Progenitor cell of endocrine pancreas (in vitro differentiated cells): ENCODE measurements at places on chromosomes 7 and 10.

DNA sequence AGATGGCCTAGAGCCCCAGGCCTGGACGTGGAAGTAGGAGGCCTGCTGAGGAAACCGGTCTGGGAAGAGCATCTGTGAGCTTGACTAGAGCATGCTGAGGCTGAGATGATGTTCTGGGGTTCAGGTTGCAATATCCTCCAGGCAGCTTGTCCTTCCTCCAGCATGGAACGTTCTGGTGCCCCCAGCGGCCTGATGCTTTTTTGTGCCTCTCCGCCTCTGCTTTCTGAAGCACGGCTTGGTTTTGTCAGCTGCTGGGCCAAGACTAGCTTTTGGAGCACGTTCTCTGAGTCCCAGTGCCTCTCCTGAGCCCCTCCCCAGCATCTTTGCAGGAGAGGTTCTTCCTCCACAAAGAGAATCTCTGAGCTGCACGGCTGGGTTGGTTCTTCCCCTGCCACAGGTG lies 682.0 kb upstream of the FOXK1 start:
- DNase-seq: no peak

DNA sequence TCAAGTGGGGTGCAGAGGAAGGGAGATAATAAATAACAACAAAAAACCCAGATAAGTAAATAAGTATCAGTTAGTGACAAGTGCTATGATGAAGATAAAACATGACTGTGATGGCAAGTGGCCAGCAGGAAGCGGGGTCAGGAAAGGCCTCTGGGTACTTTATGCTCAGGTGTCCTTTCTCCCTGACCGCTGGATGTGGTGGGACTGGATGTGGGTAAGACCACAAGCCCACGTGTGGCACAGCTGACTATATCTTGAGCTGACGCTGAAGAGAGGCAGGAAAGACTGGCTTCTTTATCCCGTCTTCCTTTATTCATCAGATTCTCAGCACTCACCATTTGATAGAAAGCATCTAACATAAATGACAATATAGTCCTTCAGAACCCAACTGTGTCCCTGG lies 87.8 kb downstream of the CREB5 start:
- DNase-seq: no peak

DNA sequence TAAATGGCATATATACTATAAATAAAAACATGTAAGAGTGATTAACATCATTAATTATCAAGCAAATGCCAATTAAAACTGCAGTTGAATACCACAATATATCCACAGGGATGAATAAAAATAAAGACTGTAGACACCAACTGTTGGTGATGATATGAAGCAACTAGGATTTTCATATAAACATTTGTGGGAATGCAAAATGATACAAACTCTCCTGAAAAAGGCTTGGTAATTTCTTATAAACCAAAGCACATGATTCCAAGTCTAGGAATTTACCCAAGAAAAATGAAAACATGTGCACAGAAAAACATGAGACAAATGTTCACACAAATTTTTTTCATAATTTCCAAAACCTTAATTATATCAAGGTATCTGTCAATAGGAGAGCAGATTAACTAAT lies 448.1 kb downstream of the ETV1 start:
- no peak for DNase-seq

GRCh38 chr10:67763499-67764011 lies 67.6 kb upstream of the CTNNA3 start:
- peak; percentile 57 for DNase-seq

DNA sequence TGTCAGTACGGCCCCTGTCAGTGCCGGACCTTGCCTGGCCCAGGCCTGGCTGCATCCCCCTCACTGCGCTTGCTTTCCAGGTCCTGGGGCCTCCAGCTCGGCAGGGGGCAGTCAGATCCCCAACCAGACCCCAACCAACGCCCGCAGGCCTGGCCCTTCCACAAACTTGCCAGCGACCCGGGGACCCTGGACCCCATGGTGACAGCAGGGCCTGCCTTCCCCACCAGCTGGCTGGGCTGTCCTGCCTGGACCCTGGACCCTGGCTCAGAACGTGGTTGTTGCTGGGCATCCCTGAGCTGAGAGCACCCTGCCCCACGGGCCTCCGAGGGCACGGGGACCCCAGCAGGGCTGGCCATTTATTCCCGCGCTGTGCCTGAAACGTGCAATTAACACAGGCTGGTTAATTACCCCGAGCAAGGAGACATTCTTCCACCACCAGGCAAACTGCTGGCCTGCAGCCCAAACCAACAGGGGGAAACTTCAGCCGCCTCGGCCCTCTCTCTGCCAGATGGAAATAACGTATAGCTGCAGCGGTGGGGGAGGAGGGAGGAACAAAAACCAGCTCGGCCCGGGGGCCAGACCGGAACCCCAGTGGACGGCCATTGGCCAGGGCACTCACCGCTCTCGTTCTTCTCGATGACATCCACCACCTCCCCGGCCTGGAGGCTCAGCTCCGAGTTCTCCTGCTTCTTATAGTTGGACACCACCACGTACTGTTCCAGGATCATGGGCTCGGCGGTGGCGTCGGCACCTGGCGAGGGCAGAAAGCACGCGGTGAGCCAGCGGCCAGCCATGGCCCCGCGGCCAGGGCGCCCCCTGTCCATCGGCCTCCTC lies 167.1 kb downstream of the NEURL1 start:
- no peak for DNase-seq

GRCh38 chr7:2198206-2198605 lies 34.5 kb downstream of the MAD1L1 start:
- no peak for DNase-seq

GRCh38 chr7:87882151-87882937 lies 6.1 kb downstream of the DBF4 start:
- DNase-seq: no peak

DNA sequence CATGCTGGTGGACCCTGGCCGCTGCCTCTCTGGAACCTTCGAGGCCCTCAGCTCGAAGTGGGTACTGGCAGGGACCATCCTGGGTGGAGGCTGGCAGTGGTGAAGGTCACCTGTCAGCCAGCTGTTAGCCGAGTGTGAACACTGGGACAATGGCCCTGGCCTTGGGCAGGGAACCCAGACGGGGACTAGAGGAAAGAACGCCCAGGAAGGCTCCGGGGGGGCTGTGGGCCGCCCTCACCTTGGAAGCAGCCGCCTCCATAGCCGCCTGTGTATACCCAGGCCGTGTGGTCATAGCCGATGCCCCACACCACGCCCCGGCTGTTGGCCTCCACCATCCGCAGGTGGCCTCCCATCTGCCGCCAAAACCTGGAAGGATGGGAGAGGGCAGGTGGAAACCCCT lies 17.6 kb downstream of the BHLHA15 start:
- no peak for DNase-seq

- no peak for DNase-seq
These were observed 80.4 kb downstream of the PPP1R3C start for GRCh38 chr10:91552274-91553095.

DNA sequence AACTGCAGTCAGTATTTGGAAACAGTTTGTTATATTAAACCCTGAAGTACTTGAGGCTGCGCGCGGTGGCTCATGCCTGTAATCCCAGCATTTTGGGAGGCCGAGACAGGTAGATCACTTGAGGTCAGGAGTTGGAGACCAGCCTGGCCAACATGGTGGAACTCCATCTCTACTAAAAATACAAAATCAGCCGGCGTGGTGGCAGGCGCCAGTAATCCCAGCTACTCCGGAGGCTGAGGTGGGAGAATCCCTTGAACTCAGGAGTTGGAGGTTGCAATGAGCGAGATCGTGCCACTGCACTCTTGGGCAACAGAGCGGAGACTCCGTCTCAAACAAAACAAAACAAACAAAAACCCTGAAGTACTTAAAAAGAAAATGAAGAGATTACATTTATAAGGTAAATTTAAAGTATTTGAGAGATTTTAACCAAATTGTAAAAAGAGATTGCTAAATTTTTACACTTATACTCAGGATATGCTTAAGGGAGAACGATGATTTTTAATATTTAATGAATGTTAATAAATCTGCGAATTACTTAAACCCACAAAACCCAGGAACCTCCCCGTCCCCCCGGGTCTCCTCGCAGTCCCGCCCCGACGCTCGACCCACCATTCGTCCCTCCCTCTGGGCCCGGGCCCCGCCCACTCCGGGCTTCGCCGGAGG lies 425 bp upstream of the MTG1 start:
- no peak for DNase-seq

DNA sequence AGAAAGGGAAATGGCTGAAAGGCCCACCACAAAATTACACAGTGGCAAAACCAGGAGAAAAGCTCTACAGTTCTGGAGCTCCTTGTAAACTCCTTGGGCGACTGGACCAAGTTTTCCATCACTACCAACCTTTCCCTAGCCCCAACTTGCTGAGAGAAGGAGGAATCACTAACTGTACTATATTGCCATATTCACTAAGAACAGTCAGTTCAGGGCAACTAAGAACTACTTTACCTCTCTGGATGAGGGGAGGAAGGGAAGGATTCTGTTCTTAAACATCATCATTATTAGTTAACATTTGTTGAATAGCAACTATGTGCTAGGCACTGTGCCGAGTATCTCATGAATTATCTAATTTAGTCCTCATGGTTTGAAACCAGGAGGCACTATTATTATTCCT lies 98.1 kb upstream of the SVIL start:
- no peak for DNase-seq

DNA sequence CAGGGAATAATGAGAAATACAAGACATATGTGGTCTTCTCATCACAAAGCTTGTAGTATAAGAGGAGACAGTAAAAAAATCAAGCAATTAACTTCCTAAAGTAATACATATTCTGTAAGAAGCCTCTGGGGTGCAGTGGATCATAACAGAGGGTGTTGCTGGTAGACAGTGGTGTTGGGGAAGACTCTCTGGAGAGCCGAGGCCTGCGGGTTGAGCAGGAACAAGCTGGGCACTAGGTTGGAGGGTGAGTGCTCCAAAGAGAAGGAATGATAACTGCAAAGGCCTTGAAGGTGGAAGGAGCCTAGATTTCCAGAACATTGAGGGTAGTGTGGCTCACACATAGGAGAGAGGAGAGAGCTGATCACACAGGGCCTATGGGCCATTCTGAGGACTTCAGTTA lies 1.5 kb downstream of the GIMAP4 start:
- DNase-seq: no peak

DNA sequence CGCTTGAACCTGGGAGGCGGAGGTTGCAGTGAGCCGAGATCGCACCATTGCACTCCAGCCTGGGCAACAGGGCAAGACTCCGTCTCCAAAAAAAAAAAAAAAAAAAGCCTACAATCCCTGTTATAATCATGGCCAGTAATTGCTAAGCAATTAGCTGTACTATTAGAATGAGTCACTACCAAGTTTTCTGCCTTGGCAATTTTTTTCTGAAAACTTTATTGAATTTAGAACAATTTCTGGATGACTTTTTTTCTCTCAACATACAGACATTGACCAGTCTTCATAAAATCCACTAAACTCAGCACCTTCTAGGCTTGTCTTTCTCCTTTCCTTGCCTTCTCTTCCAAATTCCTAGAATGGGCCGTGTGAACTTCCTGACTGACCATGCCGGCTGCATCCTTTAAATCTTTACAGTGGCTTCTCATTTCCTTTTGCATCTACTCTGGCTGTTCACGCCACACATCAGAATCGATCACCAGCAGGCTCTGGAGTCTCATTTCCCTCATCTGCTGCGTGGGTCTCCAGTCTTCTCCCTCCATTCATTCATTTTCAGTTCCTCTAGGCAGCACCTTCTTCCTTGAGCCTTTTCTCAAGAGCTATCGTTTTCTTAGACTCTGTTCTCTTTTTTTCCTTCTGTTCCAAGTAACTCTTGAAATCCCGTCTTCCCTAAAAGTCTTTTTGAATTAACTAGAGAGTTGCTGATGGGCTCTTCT lies 107.9 kb downstream of the KAT6B start:
- DNase-seq: no peak

- no peak for DNase-seq
These were observed 34.7 kb upstream of the DPYSL4 start for GRCh38 chr10:132151951-132152505.

DNA sequence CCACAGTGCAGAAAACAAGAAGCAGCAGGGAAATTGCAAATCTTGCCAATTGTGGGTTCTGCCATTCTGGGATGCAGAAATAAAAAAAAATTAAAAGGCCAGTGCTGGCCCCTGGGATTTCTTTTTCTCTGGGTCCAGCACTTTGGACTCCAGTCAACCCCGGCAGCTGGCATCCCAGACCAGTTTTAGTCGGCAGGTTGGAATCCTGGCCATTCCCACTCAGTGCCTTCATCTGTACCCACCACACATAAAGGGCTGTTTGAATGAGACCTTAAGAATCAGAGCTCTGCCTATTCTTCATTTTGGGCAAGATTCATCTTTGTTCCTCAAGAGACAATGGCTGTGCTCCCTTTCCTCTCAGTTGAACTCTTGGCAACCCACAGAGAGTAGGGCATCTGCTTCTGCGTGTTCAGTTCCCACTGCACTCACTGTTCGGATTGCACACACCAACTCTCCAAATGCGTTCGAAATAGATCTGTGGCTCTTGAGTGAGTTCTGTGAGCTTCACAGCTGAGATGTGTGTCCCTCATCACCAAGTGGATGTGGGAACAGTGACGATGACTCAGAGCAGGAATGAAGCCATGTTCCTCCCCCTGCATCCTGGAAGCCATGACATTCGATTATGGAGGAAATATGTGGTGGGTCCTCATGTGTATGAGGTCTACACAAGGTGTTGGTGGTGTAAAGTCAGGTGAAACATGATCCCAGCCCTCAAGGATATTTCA lies 63.0 kb upstream of the EGFR start:
- DNase-seq: no peak
